Activated CD4-positive, alpha-beta T cell treated with anti-CD3 and anti-CD28 coated beads, Interleukin-2, amount 50 U/mL, for 16 hours (primary cell): ENCODE measurements at places on chromosomes 11 and 22.

DNA sequence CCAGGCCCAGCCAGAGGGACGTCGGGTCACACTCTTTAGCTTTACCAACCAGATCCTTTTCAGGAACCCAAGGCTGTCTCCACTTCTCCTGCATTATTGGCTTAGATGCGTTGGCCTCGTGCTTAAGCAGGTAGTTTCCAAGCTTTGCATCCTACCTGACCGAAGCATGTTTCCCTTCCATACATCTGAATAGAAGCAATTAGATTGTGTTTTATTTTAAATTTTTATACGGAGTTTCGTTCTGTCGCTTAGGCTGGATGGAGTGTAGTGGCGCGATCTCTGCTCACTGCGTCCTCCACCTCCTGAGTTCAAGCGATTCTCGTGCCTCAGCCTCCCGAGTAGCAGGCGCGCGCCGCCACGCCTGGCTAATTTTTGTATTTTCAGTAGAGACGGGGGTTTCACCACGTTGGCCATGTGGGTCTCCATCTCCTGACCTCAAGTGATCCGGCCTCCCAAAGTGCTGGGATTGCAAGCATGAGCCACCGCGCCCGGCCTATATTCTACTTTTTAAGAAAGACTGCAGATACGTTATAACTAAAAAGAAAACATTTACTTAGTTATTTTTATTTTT, 677 bp downstream of the DYNC2H1 start:
- DNase-seq = no peak

- no peak for DNase-seq
These were observed 14.7 kb upstream of the KCTD17 start for GRCh38 chr22:37036655-37037377.

- DNase-seq = no peak
These were observed 4.4 kb downstream of the NDUFV1 start for GRCh38 chr11:67611165-67611564.

DNA sequence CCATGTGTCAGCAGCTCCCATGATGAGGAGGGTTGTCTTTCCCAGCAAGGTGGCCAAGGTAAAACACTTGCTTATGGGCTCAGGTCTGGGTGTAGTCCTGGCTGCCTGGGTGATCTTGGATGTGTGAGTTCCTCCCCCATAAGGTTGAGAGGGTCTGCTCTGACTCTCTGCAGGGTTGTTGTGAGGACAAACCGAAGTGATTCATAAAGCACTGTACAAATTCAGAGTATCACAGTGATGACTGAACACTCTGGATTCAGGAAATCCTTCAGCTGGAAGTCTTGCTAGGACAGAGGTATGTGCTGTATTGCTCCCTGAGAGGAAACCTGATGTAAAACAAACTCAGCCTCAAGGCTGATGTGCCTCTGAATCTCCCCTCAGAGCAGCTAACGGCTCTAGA, 220.9 kb upstream of the PITPNB start:
- DNase-seq = no peak

- peak; percentile 24 for DNase-seq
These were observed 79.0 kb downstream of the AASDHPPT start for GRCh38 chr11:106156290-106156937.

DNA sequence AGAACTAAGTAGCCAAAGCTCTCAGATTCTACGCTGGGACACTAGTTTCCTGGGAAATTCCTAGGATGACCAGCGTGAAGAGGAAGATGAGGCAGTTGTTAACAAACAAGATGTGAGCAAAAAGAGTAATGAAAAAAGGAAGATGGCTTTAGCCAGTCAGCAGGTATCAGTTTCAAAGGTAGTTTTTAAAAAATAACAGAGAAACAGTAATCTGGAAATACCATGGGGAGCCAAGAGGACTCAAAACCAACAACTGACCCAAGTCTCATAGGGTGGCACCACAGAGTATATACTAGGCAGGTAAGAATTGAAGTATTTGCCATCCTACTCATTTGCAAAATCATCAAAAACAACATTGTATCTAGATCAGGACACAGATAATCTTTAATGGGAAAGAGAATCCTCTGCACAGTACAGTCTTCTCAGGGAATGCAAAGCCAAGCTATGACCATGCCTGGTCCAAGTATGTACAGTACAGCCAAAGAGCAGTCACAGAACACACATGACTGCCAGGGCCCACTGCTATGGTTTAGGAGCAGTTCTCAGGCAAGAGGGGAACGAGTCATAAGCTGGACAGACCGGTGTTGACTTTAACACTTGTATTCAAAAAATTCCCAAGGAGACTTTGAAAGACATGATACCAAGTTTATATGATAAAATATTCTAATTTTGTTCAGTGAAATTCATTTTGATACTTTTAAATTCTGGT, 20.6 kb downstream of the MSANTD4 start:
- no peak for DNase-seq

GRCh38 chr11:71080239-71081097, 171.9 kb downstream of the SHANK2 start:
- DNase-seq = peak; percentile 74

GRCh38 chr11:75406338-75406777, 7.0 kb downstream of the RPS3 start:
- no peak for DNase-seq

GRCh38 chr11:3906166-3906565, 50.7 kb downstream of the STIM1 start:
- DNase-seq = no peak

DNA sequence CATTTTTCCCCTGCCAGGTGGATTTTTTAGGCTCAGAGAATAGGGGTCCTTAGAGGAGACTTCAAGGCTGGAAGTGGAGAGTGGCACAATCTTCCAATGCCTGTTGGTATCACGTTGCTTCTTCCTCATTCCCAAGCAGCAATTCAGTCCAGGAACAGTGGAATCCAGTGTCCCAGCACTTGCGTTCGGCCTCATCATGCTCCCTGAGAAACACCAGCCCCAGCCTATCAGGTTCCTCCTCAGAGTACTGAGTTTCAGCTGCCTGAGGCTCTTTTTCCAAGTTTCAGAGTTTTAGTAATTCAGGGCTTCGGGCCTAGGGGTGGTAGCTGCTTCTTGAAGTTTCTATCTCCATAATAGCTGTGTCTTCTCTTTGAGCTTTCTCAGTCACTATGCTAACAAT, 31.9 kb upstream of the NRGN start:
- no peak for DNase-seq

GRCh38 chr11:93005239-93005638, 35.8 kb downstream of the MTNR1B start:
- no peak for DNase-seq

DNA sequence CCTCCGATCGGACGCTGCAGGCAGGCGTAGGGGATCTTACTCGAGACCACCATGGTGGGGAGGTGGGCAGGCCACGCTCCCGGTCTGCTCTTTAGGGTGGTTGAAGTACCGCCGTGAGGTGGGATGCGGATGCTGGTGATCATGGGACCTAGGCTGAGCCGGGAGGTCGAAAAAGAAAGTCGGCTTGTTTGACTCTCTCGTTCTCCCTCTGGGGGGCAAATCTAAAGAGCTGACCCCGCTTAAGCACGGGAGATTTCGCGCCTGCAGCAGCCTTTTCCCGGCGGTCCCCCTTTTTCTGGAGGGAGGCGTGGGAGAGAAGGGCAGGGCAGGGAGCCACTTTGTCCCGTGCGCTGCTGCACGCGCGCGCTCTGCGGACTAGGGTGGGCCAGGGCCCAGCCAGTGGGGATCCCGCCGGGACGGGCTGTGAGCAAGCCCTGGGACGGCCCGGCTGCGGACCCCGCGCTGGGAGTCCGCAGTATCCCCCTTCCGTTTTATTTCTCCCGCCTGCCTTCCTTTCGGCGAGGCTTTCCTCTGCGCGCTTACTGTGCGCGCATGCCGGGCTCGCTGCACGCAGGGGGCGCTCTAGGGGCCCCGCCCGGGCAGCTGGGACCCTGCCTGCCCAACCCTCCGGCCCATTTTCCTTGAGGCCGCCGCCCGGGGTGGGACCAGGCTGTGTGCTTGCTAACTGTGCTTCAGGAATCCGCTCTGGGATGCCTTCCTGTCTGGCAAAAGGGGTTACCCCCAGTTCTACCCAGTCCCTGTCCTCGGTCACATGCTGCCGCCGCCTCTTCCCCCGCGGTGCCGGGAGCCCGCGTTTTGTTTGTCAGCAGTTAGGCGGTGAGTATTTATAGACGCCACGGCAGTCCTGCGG, 81.0 kb downstream of the PRR5L start:
- DNase-seq = peak; percentile 75

GRCh38 chr11:27673979-27674663, 26.1 kb downstream of the BDNF start:
- DNase-seq = no peak

- DNase-seq = no peak
These were observed 309.7 kb upstream of the MTNR1B start for GRCh38 chr11:92659793-92660192.

- DNase-seq = no peak
These were observed 39.9 kb upstream of the SMIM38 start for GRCh38 chr11:69115586-69116560.

- no peak for DNase-seq
These were observed 1.4 kb upstream of the APOA5 start for GRCh38 chr11:116792869-116793771.

DNA sequence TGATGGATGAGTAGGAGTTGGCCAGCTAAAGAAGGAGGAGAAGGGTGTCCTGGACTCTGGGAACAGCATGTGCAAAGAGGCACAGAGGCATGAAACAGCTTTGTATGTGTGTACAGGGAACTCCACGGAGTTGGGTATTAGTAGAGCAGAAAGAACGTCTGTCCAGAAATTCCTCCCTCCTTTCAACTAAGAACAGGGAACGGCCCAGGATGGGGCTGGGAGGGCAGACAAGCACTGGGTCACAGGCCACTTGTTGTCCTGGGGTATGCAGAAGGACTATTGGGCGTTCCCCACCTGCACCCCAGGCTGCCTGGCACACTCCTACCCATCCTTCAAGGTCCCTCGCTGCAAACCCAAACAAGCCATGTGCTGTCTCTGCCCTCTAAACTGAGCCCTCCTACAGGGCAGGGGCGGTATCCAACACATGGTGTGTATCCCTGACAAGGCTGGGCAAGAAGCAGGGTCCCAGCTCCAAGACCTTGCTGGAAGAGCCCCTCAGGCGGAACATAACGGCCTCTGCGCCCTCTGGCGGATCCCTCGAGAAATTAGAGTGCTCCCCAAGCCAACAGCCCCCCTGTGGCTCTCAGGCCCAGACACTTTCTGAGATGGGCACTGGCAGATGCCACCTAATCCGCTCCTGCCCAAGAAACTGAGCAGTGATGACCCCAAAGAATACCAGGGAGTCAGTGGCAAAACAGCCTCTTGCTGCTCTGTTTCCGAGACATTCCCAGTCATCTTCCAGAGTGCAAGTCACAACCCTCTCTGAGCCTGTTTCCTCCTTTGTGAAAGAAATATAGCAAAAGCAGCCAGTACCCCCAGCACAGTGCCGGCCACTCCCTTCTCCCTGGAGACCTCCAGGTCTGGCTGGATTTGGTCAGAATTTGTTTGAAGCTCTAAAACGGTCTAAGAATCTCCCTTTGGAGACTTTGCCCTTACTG, 1.6 kb upstream of the ELFN2 start:
- DNase-seq = peak; percentile 56
